Kidney capillary endothelial cell (primary cell): ENCODE measurements at places on chromosomes 5 and 9.

DNA sequence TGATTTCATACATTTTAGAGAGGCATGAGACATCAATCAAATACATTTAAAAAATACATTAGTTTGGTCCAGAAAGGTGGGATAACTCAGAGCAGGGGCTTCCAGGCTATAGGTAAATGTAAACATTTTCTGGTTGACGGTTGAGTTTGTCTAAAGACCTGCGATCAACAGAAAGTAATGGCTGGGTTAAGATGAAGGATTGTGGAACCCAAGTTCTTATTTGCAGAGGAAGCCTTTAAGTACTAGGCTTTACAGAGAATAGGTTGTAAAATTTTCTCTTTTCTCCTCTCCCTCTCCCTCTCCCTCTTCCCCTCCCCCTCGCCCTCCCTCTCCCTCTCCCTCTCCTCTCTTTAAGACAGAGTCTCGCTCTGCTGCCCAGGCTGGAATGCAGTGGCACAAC lies 50.8 kb downstream of the PTTG1 start:
- no peak for DNase-seq

- DNase-seq = no peak
Observed at GRCh38 chr5:29131285-29131684, 2062.2 kb upstream of the CDH6 start.

DNA sequence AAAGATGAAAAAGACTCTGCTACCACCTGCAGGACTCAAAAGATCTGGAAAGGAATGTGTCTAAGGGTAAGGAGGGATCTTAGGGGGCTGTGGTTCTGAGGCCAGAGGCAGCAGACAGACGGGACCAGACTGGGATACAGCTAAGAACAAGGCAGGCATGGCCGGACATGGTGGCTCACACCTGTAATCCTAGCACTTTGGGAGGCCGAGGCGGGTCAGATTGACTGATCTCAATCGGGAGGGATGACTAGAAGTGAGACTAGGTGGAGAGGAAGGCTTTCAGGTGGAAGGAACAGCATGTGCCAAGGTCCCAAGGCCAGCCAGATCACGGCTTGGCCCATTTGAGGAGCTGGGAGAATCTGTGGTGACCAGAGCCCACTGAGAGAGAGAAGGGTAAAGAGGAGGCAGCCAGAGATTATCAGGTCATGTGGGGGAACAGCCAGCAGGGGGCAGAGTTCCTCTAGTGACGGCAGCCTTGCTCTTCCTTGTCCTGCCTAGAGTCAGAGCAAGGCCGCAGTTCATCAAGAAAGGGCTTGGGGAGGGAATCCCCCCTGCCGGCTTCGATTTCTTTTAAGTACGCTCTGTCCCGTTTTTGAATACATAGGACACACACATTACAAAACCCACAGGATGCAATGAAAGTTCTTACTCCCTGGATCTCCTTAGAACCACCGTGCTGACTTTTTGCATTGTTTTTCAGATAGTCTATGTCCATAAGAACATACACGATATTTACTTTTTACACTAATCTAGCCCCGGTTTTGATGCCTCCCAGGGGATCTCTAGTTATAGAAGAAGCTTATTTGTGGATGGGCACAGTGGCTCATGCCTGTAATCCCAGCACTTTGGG lies 2.6 kb upstream of the OLFML2A start:
- peak; percentile 66 for DNase-seq

GRCh38 chr5:88792144-88792840 lies 90.7 kb downstream of the MEF2C start:
- no peak for DNase-seq

GRCh38 chr5:156019571-156020180 lies 307.3 kb upstream of the SGCD start:
- no peak for DNase-seq

DNA sequence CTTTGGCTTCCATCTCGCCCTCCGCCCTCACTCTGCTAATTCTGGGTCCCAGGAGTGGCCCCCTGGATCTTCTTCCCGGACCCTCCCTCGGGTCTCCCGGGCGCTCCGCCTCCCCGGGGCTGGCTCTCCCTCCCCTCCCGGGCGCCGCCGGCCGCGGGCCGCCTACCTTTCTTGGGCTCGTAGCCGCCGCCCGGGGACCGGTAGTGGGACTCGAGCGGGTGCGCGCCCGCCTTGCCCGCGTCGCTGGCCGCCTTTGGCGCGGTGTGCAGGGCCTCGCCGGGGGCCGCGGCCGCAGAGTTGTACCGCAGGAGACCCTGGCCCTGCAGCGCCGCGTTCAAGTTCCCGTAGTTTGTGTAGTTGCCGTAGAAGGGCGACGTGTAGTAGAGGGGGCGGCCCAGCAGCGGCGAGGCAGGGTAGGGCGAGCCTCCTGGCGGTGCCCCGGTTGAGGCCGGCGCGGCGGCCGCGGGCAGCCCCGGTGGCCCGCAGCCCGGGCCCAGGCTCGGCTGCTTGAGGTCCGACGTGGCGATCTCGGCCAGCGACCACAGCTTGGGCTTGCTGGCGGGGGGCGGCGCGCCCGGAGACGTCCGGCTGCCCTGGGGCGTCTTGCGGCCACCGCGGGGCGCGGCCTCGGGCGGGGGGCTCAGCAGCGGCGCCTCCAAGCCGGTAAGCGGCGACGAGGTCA lies 3.2 kb downstream of the IRX2 start:
- no peak for DNase-seq

DNA sequence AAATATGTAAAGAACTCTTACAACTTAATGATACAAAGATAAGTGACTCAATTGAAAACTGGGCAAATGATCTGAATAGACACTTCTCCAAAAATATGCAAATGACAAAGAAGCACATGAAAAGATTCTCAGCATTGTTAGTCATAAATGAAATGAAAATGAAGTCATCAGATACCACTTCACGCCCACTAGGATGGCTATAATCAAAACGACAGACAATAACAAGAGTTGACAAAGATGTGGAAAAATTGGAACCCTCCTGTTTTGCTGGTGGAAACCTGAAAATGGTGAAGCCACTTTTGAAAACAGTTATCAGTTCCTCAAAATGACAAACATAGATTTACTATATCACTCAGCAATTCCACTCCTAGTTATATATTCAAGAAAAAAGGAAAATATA lies 7.9 kb upstream of the SYK start:
- DNase-seq = no peak

GRCh38 chr5:175854231-175855040 lies 16.9 kb upstream of the CPLX2 start:
- DNase-seq = no peak

GRCh38 chr9:83334320-83334719 lies 203.9 kb downstream of the FRMD3 start:
- DNase-seq = peak; percentile 80

DNA sequence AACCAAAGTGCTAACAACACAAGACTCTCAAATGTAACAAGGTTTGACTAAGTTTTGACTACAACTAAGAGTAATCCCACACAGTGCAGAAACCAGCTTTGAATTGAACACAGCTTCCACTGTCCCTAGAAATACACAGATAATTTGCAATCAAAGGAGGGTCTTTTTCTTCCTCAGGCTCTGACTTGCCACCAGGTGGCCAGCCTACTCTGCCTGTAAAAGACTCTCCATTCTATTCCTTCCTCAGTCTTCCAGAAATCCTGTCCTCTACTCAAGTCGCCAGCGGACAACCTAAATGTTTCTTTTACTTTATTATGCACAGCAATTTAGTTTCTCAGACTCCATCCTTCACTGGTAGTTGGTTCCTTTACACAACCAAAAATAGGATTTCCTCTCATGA lies 32.2 kb upstream of the MCTP1 start:
- DNase-seq = no peak

DNA sequence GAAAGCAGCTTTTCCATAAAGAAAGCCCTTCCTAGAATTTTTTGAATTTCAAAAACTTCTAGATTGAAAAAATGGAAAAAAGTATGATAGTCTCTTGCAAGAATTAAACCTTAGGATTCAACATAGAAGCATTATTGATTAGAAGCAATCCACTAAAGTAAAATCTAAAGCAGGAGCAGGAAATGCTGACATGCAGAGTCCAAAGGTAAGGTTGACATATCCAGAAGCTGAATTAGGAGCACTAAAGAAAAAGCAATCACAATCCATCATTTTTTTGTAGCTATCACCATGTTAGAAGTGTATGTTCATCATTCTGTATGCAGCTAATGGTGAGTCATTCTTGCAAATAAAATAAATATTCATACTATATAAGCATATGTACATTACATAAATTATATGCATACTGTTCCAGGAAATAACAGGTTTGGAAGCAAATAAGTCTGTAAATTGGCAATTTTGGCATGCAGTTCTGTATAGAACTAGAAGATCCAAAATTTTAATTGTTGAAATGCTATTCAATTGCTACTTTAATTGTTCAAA lies 39.4 kb upstream of the RNF180 start:
- no peak for DNase-seq

DNA sequence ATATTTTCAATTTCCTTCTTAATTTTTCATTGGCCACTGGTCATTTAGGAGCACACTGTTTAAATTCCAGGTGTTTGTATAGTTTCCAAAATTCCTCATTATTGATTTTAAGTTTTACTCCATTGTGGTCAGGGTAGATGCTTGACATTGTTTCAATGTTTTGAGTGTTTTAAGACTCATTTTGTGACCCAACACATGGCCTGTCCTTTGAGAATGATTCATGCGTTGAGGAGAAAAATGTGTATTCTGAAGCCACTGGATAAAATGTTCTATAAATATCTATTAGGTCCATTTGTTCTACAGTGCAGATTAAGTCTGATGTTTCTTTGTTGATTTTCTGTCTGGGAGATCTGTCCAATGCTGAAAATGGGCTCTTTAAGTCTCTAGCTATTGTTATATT lies 24.4 kb upstream of the FNIP1 start:
- DNase-seq = no peak

DNA sequence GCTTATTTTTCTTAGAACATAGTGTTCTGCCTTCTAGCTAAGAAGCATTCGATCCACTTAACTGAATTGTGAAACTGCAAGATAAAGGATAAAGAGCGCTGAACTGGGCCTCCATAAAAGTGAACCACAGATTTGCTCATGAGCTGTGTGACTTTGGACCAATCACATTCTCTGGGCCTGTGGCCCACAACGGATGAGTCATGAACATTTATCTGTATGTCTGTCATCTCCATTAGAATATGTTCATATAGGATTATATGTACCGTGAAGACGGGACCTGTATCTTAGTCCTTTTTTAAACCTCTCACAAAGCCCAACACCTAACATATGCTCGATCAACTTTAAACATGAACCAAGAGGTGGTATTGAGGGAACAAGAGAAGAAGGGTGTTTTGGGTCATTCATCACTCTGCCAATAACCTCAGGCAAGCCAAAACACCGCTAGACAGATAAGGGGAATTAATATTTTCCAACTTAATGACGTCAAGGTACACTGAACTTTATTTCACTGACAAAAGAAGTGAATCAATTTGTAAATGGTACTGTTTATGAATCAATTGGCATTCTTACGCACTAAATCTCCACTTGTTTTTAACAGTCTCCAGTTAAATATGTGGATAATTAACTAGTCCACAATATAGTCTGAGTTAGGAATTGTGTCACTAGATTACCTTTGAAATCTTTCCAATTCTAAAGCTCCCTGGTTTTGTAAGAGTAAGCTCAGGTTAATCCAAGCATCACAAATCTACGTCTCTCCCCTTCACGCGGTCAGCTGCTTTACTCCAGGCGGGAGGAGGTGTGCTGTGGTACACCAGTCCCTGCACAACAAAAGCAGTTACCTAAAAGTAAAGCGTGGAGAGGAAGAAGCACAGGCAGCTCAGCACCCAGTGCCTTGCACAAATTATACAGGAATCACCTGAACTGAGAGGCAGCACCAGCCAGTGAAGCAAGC lies 1.6 kb downstream of the TMEM245 start:
- DNase-seq = no peak

GRCh38 chr5:10396552-10396951 lies 43.1 kb downstream of the MARCHF6 start:
- DNase-seq = no peak

DNA sequence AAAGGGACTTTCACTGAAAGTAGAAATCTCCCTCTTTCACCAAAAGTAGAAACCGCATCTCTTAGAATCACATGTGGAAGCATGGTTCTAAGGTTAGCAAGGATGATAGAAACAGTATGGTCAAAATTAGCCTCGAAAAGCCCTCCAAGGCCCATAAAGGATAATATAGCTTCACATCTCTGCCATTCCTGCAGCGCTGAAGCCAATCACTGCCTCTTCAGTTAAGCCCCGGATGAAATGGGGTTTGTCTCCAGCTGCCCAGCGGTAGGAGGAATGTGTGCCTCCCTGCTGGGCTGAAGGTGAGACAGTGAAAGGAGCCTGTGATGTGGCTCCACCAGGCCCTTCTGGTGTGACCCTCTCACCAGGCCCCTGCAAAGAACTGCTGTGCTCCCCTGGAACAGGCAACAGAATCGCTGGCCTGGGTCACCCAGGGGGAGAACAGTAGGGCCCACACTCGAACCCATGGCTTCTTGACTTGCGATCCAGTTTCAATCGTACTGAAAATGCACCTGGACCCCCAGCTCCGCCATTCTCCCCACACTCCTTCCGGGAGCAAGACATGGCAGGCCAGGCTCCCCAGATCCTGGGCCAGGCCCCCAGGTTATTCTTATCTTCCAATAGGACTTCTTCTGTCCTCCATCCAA lies 47.2 kb downstream of the CAMK2A start:
- no peak for DNase-seq

DNA sequence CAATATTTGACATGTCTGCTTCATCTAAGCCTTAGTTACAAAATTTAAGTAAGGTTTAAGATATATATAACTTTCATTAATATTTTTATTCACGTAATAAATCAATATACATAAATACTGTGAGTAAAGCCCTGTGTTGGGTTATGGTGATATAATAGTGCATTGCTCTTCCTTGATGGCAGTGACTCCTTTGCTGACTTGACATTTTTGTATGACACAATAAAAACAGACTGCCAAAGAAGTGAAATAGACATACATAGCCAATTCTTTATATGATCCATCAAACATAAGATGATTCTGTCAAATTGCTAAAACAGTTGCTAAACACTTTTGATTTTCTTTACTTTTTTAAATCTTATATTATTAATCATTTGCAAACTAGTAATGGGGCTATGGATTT lies 1518.2 kb downstream of the EFNA5 start:
- DNase-seq = no peak

GRCh38 chr9:14345354-14346230 lies 31.7 kb upstream of the NFIB start:
- DNase-seq = no peak

DNA sequence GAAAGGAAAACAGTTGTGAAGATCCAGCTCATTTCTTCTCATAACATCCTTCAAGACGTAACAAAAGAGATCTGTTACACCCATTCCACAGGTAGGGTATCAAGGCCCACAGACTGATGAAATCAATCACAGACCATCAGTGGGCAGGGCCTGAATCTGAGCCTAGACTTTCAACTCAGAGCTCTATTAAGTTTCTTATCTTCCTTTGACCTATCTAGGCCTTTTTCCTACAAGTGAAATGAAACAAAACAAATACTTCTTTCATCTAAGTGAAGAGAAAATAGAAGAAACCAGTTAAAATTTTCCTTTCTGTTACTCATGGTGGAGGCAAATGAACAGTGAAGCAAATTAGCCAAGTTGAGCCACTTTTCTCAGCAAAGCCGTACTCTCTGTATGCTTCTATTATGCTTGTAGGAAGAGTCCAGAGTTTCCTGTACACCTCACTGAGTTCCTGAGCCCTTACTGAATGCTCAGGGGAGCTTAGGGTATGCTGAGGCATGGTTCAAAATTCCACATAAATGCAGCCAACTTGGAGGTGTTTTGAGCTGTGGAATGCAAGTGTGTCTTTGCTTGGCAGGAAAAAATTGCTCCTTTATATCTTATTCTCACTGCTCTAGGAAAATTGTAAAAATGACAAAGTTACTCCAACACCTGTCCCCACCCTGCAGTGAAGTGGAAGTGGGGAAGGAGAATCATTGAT lies 91.9 kb downstream of the FEM1C start:
- peak; percentile 7 for DNase-seq
